ENCODE measurements at places on chromosomes 6 and 20.
A peak's percentile ranks its signal among the peaks of the same experiment; 100 is the strongest.

DNA sequence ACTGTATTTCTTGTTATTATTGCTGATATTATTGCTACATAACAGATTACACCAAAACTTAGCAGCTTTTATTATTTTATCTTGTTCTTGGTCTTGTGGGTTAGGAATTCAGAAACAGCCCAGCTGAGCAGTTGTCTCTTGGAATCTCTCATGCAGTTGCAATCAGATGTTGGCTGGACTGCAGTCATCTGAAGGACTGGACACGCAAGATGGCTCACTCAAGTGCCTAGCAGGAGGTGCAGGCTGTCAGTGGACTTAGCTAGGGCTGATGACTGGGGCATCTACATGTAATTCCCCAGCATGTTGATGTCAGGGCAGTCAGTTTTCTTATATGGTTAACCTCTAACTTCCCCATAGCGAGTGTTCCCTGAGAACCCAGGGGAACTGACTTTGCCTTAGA is 128.6 kb upstream of the PLCB4 start:
- peak; percentile 24 for DNase-seq

DNA sequence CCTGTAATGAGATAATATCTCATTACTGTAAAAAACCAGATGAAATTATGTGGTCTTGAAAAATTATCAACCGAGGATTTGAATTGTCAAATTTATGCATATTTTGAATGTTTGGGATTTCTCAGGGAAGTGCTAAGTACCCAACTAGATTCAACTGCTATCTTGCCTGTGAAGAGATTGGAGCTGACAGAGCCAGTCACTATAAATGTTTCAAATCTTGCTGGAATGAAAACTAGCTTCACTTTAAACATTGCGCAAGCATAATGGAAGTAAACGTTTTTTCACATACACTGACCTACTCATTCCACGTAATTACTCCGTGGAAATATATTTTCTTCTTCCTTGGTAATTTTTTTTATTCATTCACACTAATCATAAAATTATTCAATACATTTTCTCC is 46.7 kb downstream of the TMEM170B start:
- DNase-seq: no peak

GRCh38 chr6:102582569-102582968 is 1189.1 kb downstream of the GRIK2 start:
- no peak for DNase-seq

DNA sequence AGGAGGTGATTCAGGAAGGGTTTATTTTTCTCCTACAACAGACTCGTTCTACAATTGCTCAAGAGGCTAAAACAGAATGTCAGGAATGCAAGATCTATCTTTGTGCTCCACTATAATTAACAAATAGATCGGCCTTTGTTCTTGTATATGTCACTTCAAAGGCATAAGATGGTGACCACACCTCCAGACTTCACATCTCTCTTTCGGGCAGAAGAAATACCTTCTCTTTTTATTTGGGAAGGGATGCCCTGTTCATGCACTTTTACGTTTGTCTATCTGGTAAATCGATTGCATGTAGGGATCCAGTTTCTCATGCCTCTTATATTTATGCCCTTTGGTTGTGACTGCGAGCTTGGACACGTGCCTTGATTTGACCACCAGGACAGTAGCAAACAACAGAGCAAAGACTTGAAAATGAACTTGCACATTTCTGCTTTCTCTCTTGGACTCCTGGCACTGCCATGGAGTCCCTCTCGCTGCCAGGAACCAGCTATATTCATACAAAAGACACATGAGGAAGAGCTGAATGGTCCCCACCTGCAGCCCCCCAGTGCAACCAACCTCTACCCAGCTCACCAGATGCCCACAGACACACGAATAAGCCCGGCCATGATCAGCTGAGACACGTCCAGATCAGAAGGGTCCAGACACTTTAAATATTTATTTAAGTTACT is 219.8 kb upstream of the STXBP5 start:
- no peak for DNase-seq

DNA sequence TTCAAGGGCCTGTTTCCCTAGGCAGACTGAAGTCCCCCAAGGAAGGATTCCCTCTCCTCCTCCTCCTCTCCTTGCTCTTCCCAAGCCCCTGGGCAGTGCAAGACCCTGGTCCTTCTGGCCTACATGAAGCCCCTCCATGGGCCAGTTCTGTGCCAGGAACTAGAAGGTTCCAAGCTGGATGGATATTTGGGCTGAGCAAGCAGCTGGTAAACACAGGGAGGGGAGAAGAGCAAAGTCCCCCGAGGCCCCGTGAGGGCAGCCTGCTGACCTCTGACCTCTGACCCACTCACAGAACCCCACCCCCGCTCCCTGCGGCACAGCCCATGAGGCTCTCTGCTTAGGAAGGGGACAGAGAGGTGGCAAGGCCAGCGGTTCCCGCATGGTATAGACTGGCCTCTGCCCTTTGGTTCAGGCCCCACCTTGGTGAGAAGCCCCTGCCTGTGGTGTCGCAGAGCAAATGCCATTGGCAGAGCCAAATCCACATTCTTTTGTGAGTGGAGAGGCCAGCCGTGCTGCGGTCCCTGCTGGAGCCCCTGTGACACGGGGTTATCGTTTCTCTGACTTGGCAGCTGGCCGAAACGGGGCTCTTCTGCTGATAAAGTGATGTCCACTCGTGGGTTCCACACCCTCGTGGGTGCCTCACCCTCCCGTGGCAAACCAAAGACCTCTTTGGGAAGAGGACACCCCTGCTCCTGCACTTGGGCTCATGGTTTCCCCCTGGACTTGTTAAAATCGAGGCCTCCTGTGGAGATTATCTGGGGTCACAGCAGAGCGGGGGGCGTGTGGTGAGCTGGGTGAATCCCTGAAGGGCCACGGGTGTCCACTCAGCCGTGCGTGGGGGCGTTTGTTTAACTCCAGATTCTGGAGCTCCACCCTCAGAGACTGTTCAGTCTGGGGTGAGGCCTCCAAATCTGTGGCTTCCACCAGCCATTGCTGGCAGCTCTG is 2.1 kb upstream of the CHRNA4 start:
- no peak for DNase-seq

DNA sequence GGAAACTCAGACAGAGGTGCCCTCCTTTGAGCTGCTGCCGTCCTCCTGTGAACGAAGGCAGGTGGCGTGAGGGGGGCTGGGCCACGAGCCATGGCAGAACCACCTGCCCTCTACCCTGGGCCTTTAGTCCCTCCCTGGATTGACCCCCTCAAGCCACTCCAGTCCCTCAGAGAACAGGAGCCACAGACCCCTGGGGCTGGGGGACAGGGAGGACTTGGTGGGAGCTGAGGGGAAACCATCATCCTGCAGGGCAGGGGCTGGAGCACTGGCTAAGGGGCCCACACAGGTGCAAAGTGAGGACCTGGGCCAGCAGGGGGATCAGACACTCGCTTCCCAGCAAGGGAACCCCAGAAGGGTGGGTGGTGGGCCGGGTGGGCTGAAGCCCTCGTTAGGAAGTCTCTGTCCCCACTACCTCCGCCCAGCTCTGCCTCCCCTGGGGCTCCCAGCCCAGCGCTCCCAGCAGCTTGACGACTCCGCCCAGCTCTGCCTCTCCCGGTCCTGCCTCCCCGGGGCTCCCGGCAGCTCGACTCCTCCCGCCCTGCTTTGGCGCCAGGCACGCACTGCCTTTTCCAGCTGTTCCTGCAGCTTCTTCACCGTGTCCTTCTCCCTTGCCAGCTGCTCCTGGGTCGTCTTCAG is 44.4 kb downstream of the DSTN start:
- no peak for DNase-seq

GRCh38 chr6:148545901-148546300 is 200.9 kb upstream of the UST start:
- no peak for DNase-seq

GRCh38 chr6:113642714-113643406 is 214.3 kb upstream of the MARCKS start:
- no peak for DNase-seq

GRCh38 chr20:8449123-8449522 is 317.1 kb downstream of the PLCB1 start:
- peak; percentile 52 for DNase-seq

DNA sequence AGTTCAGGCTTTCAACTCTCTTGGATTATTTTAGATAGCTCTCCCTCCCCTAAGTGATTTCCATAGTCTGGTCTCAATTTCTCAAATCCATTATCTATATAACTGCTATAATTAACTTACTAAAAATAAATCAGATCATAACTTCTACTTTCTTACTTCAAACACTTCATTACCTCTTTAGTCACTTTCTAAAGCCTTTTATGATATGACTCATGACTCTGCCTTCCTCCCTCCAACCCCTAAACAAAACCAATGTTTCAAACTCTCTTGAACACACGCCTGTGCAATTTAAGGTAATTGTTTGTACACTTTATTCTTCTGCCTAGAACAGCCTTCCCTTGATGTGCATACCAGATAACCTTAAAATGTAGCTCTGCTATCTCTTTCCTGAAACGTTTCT is 100.5 kb downstream of the LMBRD1 start:
- peak; percentile 14 for DNase-seq

GRCh38 chr6:44102527-44102926 is 24.7 kb downstream of the MRPL14 start:
- no peak for DNase-seq

- peak; percentile 84 for DNase-seq
Observed at GRCh38 chr6:87702589-87702945, 534 bp upstream of the AKIRIN2 start.

GRCh38 chr6:14781772-14782525 is 463.9 kb upstream of the JARID2 start:
- no peak for DNase-seq

DNA sequence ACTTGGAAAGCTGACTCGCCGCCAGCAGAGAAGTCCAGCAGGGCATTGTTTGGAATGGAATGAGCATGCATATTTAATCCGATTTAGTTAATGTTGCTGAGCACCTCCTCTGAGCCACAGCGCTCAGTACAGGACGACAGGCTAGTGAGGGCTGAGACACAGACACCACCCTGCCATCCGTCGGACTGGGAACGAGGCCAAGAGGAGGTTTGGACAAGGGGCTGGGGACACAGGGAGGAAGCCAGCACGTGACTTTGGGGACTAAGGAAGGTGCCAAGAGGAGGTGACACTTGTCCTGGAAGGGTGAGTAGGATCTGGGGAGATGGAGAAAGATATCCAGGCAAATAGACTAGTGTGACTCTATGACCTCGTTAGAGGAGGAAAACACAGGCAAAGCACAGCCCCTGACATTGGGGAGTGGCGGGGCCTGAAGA is 152.5 kb upstream of the ECI2 start:
- DNase-seq: no peak

GRCh38 chr6:84273048-84273809 is 45.8 kb upstream of the CEP162 start:
- no peak for DNase-seq

DNA sequence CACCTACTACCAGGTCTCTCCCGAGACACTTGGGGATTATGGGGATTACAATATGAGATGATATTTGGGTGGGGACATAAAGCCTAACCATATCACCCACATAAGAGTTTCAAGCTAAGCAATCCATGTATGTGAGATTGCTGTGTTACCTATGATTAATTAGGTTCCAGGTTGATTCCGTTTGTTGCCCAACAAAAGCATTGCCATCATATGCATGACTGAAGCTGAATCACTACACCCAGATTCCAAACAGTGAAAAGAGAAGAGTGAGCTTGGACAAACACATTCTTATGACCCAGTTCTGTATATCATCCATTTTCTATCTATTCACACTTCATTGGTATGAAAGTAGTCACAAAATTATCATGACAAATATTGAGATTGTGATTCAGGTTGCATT is 952.5 kb upstream of the MAN1A1 start:
- no peak for DNase-seq

GRCh38 chr20:15342991-15343523 is 1005.6 kb upstream of the FLRT3 start:
- no peak for DNase-seq

- DNase-seq: no peak
Observed at GRCh38 chr20:17023806-17024205, 203.0 kb upstream of the PCSK2 start.

GRCh38 chr6:140766999-140767398 is 1365.7 kb upstream of the GJE1 start:
- no peak for DNase-seq

DNA sequence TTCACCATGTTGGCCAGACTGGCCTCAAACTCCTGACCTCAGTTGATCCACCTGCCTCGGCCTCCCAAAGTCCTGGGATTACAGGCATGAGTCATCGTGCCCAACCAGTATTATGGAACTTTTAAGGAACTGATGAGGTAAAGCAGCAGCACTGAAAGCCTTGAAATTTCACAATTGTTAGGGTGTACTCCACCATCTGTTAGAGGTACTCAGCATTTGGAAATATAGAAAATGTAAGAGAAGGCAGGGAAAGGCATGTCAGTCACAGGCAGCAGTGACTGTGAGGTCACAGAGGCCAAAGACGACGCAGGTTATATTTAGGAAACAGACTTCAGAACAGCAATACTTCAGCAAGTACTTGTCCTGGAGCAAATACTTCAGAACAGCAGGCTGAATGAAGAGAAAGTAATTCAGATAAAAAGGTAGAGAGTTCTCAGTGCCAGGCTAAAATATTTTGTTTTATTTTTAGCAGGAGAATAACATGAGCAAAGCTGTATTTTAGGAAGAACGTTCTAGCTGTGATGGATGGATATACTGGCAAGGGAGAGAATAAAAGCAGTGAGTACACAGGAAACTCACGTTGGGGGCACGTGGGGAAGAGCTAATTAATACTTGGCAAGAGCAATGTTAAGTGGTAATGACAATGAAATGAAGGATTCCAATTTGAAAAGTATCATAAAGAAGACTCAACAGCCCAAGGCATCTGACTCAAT is 67.2 kb downstream of the DTNBP1 start:
- peak; percentile 96 for DNase-seq

DNA sequence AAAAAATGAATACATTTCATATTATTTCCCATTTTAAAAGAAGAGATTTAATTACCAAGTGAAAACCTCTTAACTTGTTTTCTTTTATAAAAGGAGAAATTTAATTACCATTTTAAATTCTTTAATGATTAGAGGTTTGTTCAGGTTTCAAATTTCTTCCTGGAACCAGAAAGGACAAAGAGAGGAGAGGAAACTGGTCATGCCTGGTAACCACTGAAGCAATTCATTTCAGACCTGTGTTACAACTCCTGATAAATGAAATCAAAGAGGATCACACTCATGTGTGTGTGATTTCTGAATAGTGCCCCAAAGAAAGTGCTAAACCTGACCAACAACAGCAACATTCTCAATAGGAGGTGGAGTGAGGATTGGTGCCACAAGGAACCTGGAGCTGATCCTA is 12.6 kb upstream of the SLPI start:
- DNase-seq: no peak

DNA sequence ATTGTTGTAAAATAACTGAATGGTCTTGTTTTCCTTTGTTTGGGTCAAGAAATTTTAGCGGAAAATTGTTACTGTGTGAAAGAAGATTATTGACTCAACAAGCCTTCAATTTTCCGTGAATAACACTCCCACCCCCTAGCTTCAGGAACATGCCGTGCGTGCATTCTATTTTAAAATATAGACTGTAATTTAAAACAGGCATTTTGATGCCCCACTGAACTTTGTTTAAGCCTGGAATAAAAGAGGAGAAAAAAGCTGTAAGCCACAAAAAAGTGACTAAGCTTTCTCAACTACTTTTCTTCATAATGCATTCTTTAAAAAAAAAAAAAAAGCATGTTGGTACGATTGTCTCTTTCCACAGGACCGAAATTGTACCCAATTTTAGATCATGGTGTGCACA is 166.0 kb downstream of the ARID1B start:
- DNase-seq: no peak
